ENCODE measurements at places on chromosomes 16 and 17.

- DNase-seq = no peak
These were observed 150.0 kb downstream of the SDK2 start for GRCh38 chr17:73493956-73494926.

DNA sequence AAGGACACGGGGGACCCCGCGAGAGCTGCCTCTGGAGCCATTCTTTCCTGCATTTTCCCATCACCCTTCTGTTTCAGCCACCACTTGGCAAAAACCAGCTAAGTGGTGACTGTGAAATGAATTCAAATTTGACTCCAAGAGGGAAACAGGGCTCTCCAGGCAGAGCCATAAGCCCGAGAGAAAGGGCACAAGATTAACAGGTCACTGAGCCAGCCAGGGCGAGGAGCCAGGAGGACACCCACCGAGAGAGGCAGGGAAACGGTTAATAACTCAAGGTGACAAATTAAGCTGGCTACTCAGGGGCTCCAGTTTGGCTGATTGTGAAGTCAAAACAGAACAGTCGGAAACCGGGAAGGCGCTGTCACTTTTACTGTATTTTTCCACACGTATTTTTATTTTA is 67.8 kb upstream of the SOX9 start:
- no peak for DNase-seq

DNA sequence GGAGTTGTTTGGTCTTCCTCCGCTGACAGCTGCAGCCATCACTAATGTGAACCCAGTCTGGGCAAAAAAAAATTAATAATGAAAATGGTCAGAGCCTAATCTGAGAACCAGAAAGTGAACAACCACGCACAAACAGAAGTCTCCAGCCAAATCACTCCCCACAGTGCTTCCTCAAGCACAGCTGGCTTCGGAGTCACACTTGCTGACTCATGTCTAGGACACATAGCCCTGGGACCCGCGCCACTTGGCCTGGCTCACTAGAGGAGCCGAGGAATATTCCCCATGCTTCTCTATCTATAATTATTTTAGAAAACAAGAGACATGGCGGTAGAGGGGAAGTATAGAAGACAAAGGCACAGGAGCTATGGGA is 109.1 kb downstream of the ZFHX3 start:
- DNase-seq = no peak

DNA sequence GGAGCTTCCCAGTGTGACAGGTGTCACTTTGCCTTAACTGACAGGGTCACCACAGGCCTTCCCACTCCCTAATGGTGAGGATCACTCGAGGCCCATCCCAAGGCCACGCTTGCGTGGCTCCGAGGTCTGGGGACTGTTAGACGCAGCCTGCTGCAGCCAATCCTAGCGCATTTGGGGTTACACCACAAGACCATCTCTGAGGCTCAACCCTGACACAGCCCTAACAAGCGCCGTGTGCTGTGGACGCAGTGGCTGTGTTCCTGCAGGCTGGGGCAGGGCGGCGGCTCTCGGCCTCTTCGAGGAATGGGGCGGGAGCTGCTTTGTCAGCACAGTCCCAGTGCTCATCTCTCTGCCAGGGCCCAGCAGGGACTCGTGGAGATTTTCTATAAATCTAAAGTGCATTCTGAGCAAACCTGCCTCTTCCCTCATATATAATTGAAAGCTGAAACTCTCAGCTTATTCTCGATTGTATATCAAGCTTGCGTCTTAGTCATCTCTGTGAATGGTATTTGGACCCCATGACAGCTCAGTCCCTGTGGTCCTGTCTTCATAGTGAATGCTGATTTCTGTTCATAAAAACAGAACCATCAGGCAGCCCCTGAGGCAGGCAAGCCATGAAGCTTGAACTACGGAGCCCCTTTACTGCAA is 65.8 kb upstream of the CHMP6 start:
- DNase-seq = no peak

- no peak for DNase-seq
These were observed 136.7 kb upstream of the GSE1 start for GRCh38 chr16:85476389-85476788.

- DNase-seq = no peak
These were observed 2.1 kb downstream of the STARD3 start for GRCh38 chr17:39639043-39639442.

GRCh38 chr16:85948616-85949265 is 49.8 kb downstream of the IRF8 start:
- DNase-seq = no peak

DNA sequence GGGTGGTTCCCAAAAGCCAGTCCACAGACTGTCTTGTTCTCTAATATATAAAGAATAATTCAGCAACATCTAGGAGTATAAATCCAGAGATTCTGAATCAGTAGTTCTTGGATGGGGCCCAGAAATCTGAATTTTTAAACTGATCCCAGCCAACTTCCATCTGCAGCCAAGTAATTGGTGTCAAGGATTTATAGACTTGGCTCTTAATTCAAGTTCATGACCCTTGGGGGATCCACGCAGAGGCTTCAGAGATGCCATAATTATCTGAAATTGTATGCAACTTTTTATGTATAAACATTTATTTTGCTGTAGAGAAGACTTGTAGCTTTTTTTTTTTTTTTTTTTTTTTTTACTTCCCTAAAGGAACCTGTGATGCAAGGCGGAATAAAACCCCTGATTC is 60.6 kb downstream of the HLF start:
- DNase-seq = no peak

DNA sequence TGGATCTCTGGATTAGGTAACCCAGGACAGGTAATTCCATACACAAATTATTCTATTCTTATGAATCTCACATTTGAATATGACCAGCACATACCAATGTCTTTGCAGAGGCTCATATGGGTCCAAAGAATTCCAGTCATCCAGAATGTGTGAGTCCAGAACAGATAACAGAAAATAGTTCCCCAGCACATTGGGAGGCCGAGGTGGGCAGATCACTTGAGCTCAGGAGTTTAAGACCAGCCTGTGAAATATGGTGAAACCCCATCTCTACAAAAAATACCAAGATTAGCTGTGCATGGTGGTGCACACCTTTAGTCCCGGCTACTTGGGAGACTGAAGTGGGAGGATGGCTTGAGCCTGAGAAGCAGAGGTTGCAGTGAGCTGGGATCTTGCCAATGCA is 26.9 kb downstream of the HYDIN start:
- DNase-seq = no peak

GRCh38 chr16:79403534-79403933 is 197.0 kb downstream of the MAF start:
- no peak for DNase-seq

- DNase-seq = no peak
These were observed 595.6 kb upstream of the KIF2B start for GRCh38 chr17:53227111-53227510.

DNA sequence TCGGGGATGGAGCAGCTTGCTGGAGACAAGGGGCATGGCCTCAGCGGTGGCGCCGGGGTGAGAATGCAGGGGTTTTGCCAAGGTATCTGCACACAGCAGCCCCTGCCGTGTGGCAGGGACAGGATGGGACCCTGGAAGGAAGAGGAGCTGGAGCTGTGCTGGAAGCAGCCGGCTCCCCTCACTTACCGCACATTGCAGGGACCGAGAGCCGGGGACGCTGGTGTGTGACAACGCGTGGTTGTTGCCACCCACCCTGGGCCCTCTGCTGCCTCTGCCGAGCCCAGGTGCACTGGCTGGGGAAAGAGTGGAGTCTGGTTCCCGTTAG is 3.0 kb downstream of the NUBP2 start:
- no peak for DNase-seq

GRCh38 chr17:71905376-71906031 is 215.3 kb upstream of the SOX9 start:
- DNase-seq = no peak

- no peak for DNase-seq
These were observed 98.8 kb downstream of the SYCE1L start for GRCh38 chr16:77297996-77298395.

- no peak for DNase-seq
These were observed 40.4 kb downstream of the WSCD1 start for GRCh38 chr17:6110592-6110991.

DNA sequence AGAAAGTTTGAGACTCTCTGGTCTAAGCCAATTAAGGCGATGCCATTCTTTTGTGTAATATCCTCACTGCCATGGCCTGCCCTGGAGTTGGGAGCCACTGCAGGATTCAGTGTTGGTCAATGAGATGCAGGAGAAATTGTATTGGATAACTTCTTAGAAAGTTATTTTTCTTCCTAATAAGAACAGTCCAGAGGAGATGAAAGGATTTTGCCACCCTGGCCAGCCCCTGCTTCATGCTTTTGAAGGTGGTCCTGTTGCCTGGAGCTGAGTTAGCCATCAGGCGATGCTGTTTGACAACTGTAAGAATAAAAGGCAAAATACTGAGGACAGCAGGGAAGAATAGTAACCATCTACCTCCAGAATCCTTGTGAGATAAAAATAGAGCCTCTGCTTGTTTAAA is 35.4 kb upstream of the CNTNAP4 start:
- DNase-seq = no peak

- no peak for DNase-seq
These were observed 16.8 kb upstream of the MMP2 start for GRCh38 chr16:55462241-55462640.

- no peak for DNase-seq
These were observed 225.4 kb upstream of the NLRP1 start for GRCh38 chr17:5809580-5810188.

DNA sequence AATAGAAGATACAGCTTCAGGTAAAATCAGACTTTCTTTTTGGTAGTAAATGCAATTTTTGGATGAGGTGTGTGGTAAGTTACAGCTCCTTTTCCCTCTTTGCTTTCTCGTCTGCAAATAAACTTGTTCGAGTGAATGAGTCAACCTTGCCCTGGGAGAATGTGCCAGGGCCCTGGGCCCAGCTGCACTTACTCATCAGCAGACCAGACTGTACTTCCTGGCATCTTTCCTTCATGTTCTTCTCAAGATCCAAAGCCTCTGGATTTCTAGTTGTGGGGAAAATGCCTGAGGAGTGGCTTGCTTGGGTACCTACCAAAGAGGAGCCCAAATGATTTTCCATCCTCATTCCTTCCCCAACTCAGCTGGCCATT is 5.4 kb upstream of the G6PC1 start:
- DNase-seq = no peak

- no peak for DNase-seq
These were observed 106.8 kb downstream of the DNAH9 start for GRCh38 chr17:11705111-11705510.

DNA sequence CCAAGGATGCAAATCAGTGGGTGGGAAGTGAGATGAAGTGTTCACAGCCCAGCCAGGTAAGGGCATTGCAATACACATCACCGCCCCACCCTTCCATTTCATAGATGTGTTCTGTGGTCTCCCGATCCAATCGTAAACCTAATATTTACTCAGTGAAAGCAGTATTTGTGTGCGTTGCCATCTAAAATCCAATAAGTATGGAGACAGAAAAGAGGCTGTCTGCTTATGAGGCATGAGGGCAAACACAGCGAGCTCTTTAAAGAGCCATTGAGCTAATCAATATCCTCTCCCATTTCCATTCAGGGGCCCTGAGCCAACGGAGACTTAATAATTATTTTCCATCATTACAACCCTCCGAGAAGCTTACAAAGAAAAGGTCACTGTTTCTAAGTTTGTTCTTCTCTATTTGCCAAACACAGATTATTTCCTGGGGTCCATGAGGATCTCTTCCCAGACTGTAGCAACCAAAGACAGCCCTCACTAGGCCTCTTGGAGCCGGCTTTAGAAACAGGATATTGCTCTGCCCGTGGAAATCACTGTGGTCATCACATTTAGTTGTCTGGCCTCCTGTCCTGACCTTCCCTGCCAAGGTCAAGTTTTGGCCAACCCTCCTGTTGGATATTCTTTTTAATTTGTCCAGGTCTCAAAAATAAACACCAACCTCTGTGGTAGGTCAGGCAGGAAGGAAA is 120.1 kb downstream of the SLC39A11 start:
- no peak for DNase-seq

- DNase-seq = no peak
These were observed 349.6 kb downstream of the KIF2B start for GRCh38 chr17:54172096-54172984.

DNA sequence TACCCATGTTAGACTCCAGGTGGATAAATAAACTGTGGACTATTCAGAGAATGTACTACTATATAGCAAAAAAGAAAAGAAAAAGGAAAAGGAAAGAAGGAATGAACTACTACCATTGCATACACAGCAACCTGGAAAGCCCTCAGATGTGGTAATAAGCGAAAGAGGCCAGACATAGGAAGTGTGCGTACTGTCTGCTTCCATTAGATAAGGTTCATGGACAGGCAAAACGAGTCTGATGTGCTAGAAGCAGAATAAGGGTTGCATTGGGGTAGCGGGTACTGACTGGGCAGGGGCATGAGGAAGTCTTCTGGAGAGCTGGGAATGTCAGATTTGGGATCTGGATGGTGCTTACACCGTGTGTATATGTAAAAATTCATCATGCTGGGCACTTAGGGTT is 21.8 kb downstream of the CLEC16A start:
- no peak for DNase-seq

Data from stimulated activated CD4-positive, alpha-beta T cell treated with anti-CD3 and anti-CD28 coated beads, Interleukin-1b, Interleukin-23, amount 100 ng/mL, for 1 hour (primary cell).